Tibial artery (tissue), 4 donors: ENCODE measurements at places on chromosomes 16 and 17.
A peak's percentile ranks its signal among the peaks of the same experiment; 100 is the strongest.

DNA sequence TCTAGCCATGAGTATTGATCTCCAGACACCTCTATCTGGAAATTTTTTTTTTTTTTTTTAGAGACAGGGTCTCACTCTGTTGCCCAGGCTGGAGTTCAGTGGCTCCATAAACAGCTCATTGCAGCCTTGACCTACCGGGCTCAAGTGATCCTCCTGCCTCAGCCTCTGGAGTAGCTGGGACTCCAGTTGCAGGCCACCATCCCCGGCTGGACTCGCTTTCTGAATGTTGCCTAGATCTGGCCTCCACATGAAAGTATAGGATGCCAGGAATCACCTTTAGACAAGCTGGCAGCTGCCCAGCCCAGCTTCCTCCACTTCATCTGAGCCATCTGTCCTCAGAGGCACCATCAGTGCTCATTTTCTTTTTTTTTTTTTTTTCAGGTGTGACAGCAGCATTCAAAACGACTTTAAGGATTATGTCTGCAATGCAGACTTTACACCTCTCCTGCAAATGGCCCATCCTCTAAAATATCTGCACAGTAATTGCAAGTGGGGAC, 6.4 kb upstream of the PRR14 start:
- DNase-seq: no peak

DNA sequence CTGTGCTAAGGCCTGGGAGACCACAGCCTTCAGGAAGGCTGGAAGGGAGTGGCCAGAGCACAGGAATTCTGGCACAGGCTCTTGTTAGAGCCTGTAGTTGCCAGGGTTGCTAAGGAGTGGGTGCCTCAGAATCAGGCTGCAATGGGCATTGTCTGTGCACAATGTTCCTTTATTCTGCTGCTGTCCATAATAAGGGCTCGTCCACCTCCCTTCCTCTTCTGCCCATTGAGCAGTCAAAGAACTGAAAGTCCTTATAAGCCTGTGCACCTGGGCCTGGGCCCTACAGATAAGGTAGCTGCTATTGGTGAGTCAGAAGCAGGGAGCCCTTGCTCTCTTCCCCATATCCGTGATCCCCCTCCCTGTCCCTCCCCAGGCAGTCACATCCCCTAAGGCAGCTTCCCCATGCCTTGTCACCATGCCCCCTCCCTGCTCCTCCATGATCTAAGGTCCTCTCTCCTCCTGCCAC, 5.4 kb upstream of the CNGB1 start:
- no peak for DNase-seq

DNA sequence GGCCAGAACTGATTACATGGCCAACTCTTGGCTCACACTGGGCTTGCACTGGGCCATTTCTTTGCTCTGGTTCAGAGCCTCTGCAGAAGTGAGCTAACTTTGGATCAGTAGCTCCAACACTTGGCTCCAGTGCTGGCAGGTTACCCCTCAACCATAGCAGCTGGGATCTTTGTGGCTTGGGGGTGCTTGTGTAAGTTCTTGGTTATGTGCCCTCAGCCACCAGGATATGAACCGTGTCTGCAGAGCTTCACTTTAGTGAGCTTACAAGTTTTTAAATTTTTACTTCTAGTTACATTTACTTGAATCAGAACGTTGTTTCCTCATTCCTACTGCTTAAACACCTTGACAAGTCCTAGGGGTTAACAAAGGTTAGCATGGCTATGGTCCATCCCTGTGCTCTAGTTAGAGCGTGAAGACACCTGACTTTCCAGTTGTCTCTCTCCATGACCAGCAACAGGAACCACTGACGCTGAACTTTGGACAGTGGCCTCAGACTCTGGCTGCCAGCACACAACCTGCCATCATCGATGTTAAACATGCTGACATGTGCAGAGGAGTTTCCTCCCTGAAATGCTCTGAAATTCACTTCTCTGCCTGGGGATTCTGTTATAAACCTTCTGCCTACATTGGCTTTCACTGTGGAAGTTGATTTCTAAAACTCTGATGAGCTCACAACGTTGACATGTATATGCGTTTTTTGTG, 4.1 kb downstream of the PDF start:
- no peak for DNase-seq

DNA sequence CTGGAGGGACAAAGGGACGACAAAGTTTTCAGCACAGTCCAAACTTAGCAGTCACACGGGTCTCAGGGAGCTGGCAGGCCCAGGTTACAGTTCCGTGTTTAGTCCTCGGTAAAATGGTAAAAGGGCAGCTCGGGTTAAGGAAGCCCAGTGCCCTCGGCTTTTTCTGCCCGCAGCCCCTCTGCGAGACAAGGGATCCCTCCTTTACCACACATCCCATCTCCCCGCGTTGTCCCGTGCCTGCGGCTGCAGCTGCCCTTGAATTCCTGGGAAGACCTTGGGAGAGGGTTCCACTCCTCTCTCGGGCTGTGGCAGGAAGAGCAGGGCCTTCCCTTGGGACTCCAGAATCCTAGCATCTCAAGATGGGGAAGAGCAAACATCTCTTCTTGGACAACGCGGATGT, 7.2 kb upstream of the RAB37 start:
- no peak for DNase-seq

- DNase-seq: peak; percentile 39
Observed at GRCh38 chr16:49466881-49467280, 93.3 kb downstream of the C16orf78 start.

DNA sequence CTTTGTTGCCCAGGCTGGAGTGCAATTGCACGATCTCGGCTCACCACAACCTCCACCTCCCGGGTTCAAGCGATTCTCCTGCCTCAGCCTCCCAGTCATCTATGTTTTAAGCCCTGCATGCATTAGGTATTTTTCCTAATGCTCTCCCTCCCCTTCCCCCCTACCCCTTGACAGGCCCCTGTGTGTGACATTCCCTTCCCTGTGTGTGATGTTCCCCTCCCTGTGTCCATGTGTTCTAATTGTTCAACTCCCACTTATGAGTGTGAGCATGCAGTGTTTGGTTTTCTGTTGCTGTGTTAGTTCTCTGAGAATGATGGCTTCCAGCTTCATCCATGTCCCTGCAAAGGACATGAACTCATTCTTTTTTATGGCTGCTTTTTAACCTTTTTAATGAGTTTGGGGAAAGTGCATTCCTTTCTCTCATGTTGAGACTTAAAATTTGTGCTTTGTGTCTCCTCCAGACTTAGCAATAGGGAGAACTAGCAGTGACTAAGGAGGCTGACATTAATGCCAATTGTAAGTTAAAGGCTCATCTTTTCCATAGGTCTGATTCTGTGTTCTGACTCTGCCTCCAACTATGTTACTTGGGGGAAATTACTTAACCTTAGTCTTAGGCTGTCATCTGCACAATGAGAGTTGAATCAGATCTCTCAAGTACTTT, 17.7 kb upstream of the PHAF1 start:
- DNase-seq: no peak

- no peak for DNase-seq
Observed at GRCh38 chr16:68179855-68180254, 56.1 kb downstream of the ESRP2 start.

DNA sequence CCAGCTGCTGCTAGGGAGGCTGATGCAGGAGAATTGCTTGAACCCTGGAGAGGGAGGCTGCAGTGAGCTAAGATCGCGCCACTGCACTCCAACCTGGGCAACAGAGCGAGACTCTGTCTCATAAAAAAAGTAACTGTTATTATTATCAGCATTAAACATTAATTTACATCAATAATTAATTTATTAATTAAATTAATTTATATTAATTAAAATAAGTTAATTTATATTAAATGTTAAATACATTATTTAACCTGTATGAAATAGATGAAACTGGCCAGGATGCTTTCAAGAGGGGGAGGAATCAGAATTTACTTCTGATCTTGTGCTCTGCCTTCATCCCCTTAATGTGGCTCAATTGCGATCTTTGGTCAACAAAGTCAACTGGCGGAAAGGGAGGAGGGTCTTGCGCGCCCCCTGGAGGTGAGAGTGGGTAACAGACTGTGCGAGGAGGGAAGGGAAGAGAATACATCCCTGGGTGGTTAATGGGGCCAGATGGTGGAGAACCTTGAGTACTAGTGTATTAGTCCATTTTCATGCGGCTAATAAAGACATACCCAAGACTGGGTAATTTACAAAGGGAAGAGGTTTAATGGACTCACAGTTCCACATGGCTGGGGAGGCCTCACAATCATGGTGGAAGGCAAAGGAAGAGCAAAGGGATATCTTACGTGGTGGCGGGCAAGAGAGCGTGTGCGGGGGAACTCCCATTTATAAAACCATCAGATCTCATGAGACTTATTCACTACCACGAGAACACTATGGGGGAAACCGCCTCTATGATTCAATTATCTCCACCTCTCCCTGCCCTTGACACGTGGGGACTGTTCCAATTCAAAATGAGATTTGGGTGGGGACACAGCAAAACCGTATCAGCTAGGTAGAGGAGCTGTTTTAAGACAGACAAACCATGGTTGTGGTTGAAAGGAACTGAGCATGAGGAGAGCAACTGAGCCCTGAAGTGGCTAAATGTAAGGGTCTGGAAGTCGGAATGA, 15.7 kb upstream of the CPPED1 start:
- peak; percentile 56 for DNase-seq

- DNase-seq: no peak
Observed at GRCh38 chr16:89320782-89321501, 103.4 kb downstream of the ZNF778 start.

GRCh38 chr17:46270032-46270431, 24.9 kb upstream of the LRRC37A start:
- DNase-seq: no peak

DNA sequence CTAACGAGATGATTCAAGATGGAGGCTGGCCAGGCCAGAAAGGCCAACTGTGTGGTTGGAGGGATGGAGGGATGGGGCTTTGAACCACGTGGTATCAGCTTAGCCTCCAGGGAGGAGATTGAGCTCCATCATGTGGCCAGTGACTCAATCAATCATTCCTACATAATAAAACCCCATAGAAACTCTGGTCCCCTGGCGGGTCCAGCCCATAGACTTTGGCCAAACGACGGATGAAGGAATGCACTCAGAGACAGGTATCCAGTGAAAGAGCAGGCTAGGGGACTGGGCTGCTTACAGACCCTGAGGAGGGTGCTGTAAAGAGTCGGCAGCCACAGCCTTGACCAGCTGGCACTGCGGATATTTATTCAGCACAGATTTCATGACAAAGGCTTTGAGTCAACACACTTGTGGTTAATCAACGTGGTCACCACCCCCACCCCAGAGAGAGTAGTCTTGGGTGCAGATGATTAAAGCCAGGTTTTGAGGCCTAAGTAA, 308.7 kb upstream of the TNRC6C start:
- DNase-seq: no peak

DNA sequence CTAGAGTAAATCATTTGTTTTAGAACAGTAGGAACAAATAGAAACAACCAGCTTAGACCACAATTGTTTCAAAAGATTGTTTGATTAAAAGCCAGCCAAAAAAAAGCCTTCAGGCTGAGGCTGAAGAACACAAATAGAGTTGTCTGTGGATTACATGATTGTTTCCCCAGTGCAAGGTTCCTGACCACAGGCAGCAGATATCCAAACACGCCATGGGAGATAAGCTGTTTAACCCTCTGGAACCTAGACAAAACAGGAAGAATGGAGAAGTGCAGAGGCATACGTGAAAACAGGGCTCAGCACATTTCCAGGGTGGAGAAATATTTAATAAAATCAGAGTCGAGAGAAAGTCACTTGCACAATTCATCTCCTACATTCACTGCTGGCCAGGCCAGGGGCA, 21.0 kb downstream of the ATPAF2 start:
- no peak for DNase-seq

DNA sequence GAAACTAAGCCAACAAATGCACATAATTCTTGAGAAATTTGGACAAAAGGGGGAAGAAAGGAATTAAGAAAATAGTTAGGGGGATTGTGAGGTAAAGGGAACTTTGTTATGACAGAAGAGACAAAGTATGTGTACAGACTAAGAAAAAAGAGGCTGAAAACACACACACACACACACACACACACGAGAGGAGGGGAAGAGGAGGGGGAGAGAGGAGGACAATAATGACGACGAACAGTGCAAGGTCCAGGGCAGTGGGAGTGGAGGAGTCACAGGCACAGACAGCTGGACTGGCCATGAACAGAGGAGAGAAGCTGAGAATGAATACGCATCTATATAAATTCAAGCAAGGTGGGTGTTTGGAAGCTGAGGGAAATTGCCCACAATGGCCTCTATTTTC, 44.6 kb downstream of the MARVELD3 start:
- no peak for DNase-seq

- no peak for DNase-seq
Observed at GRCh38 chr16:73301984-73302383, 254.1 kb upstream of the ZFHX3 start.

- DNase-seq: no peak
Observed at GRCh38 chr16:89765292-89765830, 44.0 kb downstream of the ZNF276 start.

- DNase-seq: no peak
Observed at GRCh38 chr17:68531252-68531651, 19.0 kb downstream of the PRKAR1A start.

- DNase-seq: no peak
Observed at GRCh38 chr16:58378401-58378800, 13.9 kb upstream of the GINS3 start.

DNA sequence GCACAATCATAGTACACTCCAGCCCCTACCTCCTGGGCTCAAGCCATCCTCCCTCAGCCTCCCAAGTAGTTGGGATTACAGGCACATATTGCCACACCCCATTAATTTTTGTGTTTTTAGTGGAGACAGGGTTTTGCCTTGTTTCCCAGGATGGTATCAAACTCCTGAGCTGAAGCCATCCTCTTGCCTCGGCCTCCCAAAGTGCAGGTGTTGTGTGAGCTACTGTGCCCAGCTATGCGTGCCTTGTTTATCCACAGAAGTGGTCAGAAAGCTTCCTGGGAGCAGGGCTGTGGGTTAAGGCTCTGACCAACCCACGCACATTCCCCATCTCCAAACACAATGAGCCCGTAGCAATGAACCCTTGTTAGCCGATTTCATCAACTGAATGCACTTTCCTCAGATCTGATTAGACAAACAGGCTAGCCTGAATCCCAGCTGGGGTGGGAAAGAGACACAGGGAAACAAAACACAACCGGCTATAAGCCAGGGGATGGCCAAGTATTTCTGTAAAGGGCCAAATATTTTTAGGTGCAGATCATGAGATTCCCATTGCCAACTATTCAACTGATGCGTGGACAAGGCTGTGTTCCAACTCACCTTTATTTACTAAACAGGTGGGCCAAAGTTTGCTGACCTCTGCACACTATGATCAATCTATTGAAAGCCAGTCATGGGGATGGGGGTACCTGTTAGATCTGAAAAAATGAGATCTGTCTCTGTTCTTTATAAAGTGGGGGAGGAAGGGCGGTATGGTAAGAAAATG, 193.6 kb downstream of the CPPED1 start:
- DNase-seq: no peak
